ENCODE measurements at places on chromosomes 5 and 9.

- DNase-seq: no peak
Observed at GRCh38 chr9:107308461-107308860, 25.4 kb downstream of the RAD23B start.

DNA sequence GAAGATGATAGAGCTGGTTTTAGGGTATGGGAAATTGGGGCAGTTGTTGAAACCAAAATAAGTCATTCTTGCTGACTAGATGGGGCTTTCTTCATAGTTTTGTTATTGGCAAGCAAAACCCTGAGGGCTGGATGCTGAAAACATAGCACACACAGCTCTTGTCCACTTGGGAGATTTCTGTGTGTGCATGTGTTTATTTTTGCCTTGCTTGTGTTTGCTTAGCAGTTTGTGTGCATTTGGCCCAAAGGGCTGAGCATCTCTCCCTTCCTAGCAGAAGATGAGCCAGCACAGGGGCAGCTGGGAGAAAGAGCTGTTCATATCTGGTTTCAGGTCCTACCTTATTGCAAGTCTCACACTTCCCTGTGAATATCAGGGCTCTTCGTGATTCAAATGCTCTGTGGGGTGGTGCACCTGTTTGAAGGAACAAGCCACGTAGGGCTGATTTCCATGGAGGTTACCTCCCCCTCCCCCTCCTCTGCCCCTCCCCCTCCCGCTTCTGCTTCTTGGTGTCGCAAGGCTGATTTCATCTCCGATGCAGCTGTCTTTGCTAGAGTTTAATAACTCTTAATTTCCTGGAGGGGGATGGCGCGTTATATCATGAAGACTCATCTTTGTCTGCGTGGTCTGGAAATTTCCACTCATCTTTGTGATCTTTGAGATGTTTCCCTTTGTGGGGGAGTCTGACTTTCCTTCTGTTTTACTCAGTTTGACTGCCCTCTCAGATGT lies 296.5 kb downstream of the ARHGAP26 start:
- DNase-seq: peak; percentile 39

DNA sequence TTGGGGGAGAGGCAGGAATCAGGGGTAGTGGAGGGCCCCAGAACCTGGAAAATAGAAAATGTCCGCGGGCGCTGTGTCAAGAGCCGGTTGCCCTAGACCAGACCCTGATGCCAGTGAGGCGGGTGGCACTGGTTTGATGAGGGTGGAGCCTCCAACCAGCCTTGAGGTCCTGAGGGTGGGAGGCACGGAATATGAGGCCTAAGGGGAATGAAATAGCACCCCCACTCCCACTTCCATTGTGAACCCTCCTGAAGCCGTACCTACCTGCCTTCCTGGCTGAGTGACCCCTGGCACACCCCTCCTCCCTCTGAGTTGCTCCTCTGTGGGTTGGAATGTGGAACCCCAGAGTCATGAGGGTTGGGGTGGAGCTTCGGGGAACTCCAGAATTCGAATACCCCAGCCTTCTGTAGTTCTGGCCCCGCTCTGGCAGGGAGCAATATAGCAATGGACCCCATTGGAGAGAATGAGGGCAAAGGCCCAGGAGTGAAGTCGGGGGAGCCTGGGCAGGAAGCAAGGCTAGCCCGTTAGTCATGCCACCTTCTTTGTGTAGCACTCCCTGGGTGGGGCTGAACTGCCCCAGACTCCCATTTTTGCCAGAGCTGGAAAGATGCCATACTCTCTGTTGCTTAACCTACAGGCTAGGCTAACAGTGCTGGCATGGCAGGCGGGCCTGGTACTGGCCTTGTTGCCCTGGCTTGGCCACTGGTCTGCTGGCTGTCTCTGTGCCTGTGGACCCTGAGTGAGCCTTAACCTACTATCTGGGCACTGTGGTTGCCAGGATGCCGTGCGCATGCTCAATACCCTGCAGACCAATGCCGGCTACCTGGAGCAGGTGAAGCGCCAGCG lies 1.0 kb downstream of the FPGS start:
- no peak for DNase-seq

DNA sequence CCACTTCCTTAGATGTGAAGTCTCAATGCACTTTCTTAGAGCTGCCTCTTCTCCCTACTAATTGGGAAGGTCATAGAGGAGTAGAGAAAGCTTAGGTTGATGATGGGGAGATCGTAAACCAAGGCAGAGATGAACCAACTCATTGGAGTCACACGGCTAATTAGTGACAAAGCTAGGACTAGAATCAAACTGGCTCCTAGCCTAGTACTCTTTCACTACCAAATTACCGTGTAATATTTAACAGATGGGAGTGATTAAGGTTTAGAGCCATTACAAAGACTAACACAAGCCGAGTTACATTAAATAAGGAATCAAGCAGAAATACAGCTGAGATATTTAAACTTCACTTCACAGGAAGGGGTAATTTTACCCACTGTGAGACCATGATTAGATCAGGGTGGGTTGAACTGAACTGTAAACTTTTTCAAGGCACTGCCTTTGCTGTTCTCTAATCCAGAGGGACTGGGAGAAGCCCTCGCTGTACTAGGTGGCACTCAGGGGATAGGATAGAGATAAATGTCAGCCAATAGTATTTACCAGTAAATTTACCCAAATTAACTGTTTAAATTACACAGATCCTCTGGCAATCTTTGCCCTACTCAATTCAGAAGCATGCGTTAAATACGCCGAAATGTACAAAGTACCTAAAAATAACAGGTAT lies 166.4 kb upstream of the PIK3R1 start:
- peak; percentile 77 for DNase-seq

DNA sequence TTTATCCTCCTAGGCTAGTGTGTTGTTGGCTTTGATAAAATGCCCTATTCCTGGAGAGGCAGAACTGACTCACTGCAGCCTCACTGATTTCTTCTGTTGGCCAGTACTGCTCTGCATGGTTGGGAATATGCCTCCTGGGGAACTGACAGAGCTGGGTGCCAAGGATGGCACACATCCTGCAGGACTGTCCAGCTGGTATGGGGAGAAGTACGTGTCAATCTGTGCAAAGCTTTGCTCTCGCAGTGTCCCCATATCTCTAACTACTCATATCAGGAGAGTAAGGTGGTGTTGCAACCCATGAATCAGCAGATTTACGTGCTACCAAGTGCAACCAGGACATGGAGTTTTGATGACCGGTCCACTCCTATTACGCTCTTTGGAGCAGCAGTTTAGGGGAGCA lies 74.7 kb downstream of the TEK start:
- no peak for DNase-seq

DNA sequence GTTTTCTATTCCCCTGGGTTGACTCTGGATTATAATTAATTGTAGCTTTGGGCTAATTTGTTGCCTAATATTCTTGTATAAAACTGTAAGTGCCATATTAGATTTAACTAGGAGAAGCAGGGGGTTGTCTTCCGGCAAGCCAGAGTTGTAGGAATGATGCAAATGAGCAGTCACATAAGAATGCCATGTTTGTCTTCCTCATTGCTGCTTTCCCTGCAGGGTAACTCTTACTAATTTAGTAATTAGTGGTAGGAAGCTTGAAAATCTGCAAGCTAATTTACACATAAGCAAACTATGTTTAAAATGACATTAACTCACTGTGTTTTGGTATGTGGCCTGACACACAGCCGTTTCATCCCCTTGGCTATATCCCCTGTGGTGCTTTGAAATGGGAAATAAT lies 527.8 kb downstream of the KCTD16 start:
- DNase-seq: peak; percentile 57

GRCh38 chr5:65816729-65817128 lies 94.7 kb downstream of the NLN start:
- DNase-seq: no peak

DNA sequence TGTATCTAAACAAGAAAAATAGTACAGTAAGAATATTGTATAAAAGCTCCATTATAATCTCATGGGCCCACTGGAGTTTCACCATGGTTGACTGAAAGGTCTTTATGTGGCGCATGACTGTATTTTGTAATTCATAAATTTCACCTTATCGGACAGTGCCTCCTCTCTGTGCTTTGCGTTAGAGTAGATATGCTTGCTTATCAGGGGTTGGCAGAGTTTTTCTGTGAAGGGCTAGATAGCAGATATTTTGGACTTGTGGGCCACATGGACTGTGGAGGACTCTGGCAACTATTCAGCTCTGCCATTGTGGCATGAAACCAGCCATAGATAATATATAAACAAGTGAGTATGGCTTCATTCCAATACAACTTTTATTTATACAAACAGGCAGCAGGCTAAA lies 23.2 kb downstream of the GAPVD1 start:
- DNase-seq: no peak

GRCh38 chr5:170760113-170760512 lies 23.4 kb upstream of the GABRP start:
- no peak for DNase-seq

DNA sequence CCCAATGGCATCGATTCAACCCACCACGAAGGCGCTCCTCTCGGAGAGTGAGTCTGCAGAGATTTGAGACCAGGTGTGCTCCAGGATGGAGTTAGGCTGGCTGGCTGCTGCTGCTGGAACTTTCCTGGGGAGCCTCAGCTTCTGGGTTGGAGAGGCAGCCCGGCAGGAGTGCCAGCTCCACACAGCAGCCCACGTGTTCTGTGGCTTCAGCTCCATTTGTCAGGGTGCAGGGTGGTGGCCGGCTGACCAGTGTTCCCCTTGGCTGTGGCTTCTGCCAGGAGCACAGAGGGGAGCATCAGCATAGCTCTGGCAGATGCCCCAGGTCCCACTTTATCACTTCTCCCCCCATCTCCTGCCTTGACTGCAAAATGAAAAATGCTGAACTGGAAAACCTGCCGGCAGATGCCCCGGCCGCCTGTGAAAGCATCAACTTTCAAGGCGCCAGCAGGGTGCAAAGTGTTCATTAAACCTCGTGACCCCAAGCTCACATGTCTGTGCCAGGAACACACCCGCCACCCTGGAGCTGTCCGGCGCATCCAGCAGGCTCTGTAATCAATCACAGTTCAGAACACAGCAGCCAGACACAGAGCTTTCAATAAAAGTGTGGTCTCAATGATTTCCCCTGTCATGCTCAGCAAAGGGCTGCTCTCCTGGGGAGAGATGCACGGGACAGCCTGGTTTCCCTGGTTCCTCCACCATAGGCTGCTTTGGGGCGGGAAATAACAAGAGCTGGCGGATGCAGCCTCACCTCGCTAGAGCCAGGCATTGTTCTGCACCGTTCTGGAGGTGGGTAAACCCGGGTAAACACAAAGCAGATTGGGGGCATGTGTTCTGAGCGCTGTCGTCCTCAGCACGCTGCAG lies 53.2 kb downstream of the TRIP13 start:
- no peak for DNase-seq

DNA sequence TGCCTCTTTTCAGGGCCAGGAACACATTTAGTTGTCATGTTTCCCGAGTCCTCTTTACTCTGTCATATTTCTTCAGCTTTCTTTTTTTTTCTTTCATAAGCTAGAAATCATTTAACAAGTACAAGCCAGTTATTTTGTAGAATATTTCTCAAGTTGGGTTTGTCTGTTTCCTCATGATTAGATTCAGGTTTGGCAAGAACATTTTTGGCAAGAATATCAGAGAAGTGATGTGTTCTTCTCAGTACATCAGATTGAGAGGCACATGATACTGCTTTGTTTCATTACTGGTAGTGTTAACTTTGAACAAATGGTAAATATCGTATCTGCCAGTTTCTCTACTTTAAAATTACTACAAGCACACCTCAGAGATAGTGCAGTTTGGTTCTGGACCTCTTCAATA lies 45.1 kb downstream of the PCSK5 start:
- no peak for DNase-seq

- no peak for DNase-seq
Observed at GRCh38 chr9:33297432-33297831, 7.1 kb downstream of the NFX1 start.

- peak; percentile 75 for DNase-seq
Observed at GRCh38 chr5:81194633-81195334, 38.3 kb upstream of the CKMT2 start.

- no peak for DNase-seq
Observed at GRCh38 chr9:4842734-4843133, 50.0 kb downstream of the RCL1 start.

DNA sequence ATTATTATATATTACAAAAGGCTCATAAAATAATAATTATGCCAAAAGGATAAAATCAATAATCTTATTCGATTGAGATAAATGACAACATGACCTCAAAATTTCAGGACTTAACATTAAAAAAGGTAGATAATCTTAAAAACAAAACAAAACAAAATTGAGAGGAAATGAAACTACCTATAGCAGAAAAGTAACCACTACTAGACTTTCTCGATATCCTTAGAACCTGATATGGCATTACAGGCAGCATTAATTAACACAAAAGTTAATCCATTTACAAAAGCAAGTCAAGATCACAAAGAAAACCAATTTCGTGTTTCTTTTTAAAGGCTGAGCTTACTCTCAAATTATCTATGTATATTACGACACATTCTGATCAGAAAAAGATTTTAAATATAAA lies 29.9 kb downstream of the TMEM161B start:
- no peak for DNase-seq

GRCh38 chr9:89706731-89707191 lies 101.9 kb downstream of the GADD45G start:
- DNase-seq: no peak

- DNase-seq: peak; percentile 26
Observed at GRCh38 chr9:27460226-27461023, 63.7 kb upstream of the IFNK start.

GRCh38 chr9:123400926-123401503 lies 45.0 kb downstream of the CRB2 start:
- no peak for DNase-seq

- no peak for DNase-seq
Observed at GRCh38 chr9:121660367-121660766, 8.9 kb downstream of the DAB2IP start.

GRCh38 chr5:89710006-89710405 lies 699.5 kb downstream of the CETN3 start:
- DNase-seq: no peak

GRCh38 chr5:150636391-150637244 lies 3.8 kb upstream of the SYNPO start:
- DNase-seq: peak; percentile 63

GRCh38 chr9:78439190-78439865 lies 142.4 kb downstream of the PSAT1 start:
- DNase-seq: peak; percentile 89

GRCh38 chr5:127863161-127863560 lies 160.0 kb downstream of the CCDC192 start:
- no peak for DNase-seq
